ENCODE measurements at places on chromosomes 11 and 22. TPM values are rescaled to one million over a fixed set of nuclear protein-coding genes. Genes with fewer than 3 reads are reported as not detected.
A peak's percentile ranks its signal among the peaks of the same experiment; 100 is the strongest.

DNA sequence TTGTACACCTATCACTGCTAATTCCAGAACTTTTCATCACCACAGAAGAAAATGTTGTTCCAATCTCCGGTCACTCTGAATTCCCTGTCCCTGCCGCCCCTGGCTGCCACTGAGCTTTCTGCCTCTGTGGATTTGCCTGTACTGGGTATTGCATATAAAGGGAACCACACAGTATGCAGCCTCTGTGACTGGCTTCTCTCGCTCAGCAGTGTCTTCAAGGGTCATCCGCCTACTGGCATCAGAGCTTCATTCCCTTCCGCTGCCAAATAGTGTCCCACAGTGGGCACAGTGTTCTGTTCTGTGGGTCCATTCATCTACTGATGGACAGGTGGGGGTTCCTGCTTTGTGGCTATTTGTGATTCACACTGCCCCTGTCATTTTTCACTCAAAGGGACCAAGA lies 5.3 kb downstream of the DHCR7 start:
- no peak for DNase-seq

DNA sequence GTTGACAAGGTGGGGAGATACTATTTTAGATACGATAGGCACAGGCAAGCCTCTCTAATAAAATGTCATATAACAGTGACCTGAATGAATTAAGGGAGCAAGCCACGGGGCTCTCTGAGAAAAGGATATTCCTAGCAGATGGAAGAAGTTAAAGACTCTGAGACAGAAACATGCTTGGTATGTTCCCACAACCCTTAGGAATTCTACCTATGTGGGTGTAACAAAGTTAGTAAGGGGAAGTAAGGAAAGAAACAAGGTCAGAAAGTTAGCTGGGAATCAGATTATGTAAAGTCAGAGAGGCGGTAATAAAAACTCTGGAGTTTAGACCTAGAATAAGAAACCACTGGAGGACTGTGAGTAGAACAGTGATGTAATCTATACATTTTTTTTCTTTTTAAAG lies 59.7 kb upstream of the GDPD4 start:
- DNase-seq, result no peak

DNA sequence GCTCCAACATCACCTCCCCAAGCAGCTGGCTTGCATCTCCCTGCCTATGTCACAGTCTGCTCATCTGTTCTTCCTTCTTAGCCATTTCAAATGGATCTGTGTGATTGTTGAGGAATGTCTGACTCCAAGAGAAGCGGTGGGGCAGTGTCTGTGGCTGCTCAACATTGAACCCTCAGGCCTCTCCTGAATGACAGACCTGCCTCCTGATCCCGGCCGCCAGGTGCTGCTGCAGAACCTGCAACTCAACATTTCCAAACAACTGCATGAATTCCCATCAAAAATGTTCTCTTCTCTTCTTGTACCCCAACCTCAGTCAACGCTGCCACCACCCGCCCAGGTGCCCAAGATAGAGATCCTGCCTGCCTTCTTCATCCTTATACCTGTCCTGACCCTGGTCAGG lies 132.5 kb downstream of the FBXO7 start:
- no peak for DNase-seq

DNA sequence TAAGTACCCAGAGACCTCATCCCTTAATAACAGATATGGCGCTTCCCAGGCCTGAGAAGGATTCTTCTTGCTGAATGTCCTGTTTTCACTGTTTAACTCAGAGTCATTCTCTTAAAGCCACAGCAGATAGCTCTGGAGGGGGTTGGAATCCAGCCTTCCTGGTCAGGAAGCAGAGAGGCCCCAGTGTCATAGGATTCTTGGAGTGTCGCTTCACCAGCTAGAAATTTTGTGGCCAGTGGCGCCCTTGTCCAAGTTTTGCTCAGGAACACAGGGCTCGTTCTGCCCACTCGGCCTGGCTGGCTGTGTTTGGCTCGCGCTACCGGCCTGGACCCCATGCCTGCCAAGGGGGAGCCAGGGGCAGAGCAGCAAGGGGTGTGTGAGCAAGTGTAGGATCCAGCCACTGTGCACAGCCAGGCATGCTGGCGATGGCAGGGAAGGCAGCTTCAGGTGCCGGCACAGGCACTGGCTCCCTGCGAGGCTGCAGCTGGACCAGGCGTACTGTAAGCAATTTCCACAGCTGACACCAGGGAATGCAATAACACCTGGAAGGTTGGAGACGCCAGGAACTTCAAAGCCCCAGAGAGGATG lies 214.8 kb upstream of the SESN3 start:
- DNase-seq, result no peak

DNA sequence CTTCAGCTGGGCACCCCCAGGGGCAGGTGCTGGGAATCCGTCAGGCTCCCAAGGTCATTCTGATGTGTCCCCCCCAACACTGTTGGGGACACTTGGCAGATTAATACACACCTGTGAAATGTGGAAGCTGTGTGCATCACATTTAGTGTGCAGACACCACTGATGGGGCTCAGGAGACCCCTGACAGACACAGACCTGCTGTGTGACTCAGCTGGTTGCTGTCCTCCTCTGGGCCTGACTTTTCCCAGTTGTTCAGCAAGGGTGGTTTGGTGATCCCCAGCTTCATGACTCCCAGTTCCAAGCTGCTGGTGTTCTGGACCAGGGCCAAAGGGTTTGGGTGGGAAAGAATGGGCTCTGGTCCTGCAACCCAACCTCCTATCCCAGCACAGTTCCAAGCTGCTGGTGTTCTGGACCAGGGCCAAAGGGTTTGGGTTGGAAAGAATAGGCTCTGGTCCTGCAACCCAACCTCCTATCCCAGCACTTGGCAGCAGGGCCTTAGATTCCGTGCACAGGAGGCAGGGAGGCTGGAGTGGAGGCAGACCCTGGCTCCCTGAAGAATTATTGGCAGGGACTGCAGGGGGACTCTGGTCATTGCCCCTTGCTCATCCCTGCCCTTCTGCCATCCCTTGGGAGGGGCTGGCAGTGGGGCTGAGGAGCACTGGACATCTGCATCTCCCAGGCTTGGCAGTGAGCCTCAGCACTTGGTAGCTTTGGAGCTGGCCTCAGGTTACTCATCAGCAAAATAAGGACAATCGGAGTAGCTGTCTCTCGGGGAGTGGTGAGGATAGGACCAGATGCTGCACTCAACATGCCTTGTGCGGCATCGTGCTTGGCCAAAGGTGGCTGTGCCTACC lies 8.4 kb upstream of the OMP start:
- DNase-seq, result peak; percentile 41

- DNase-seq, result no peak
Measured at GRCh38 chr11:22690257-22690656, 23.8 kb downstream of the GAS2 start.

DNA sequence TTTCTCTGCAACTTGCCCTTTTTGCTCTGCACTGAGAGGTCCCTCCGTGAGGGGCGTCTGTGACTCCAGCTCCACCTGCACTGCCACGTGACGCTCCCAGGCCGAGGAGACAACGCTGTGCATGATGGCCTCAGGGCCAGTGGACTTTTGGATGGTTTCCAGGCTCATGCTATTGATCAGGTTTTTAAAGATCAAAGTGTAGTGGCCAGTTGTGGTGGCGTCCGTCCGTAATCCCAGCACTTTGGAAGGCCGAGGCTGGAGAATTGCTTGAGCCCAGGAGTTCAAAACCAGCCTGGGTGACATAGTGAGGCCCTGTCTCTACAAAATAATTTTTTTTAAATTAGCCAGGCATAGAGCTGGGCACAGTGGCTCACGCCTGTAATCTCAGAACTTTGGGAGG lies 16.1 kb downstream of the RPL3 start:
- no peak for DNase-seq

DNA sequence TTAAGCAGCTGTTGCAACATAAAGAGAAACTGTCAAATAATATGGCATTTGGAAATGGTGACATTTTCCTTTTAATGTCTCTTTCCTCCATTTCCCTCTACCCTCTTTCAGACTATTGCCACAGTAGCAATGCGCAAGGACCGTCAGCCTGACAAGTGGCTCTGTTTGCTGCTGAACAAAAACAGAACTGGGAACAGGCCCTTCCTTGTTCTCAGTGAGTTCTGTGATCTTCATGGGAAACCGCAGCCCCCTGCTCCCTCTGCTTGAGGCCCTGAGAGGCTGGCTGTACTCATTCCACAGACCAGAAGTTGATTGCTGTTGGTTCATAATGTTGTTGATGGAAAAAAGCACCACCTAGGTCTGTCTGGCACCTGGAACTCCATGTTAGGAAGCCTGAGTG lies 559.7 kb downstream of the OPCML start:
- DNase-seq, result no peak

GRCh38 chr11:59187035-59187434 lies 15.1 kb downstream of the DTX4 start:
- DNase-seq, result no peak

DNA sequence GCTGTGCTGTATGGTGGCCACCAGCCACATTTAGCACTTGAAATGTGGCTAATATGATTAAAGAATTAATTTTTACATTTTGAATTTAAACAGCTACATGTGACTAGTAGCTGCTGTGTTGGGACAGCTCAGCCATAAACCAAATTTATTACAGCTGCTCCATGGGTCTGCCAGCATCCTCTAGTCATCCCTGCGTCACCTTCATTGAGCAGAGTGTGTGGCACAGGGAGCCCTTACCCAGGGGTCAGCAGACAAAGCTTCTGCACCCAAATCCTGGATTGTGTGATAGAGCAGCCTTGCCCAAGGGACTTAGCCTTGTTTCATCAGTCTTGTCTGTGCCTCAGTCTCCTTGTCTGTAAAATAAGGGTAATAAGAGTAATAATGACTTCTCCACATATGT lies 19.4 kb upstream of the ACCSL start:
- no peak for DNase-seq

DNA sequence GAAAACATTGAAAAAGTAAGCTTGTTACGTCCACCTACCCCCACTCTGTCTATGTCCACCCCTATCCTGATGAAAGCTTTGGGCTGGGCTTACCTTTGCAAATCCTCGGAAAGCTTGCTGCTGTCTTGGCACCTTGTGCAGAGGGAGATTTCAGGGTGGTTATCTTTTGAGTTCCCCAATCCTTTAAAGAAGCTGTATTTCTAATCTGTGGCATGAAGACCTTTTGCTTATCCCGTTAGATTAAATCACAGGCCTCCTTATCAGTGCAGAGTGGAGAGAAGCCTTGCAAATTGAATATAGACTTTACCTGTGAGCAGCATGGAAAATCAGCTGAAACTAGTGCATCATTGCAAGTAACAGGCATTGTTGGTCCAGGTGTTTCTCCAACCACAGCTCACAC lies 580.6 kb upstream of the ANO5 start:
- no peak for DNase-seq

Gene TREH
- total RNA-seq, result 0.46 TPM

Gene ZP1
- not detected for total RNA-seq

Gene LRRC75B
- total RNA-seq, result 10.8 TPM

Gene RTN3
- 116 TPM for total RNA-seq

All from upper lobe of right lung (tissue), 1 donor.